ENCODE measurements at places on chromosomes 16 and 17.

DNA sequence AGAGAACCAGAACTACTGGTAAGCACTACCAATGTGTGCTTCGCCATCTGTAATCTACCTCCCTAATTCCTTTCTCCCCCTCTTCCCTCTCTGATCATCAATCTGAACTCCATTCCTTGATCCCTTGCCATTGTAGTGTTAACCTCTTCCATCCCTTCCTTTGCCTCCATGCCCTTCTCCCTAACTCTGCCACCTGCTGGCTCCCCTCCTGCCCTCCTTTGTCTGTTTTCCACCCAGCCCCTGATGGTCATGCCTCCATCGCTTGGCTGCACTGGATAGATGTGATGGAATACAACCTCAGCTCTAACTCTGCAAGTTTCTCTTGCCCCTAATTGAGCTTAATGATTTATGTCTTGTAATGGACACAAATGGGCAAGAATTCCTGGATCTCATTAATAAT lies 108.2 kb upstream of the ASIC2 start:
- no peak for DNase-seq

DNA sequence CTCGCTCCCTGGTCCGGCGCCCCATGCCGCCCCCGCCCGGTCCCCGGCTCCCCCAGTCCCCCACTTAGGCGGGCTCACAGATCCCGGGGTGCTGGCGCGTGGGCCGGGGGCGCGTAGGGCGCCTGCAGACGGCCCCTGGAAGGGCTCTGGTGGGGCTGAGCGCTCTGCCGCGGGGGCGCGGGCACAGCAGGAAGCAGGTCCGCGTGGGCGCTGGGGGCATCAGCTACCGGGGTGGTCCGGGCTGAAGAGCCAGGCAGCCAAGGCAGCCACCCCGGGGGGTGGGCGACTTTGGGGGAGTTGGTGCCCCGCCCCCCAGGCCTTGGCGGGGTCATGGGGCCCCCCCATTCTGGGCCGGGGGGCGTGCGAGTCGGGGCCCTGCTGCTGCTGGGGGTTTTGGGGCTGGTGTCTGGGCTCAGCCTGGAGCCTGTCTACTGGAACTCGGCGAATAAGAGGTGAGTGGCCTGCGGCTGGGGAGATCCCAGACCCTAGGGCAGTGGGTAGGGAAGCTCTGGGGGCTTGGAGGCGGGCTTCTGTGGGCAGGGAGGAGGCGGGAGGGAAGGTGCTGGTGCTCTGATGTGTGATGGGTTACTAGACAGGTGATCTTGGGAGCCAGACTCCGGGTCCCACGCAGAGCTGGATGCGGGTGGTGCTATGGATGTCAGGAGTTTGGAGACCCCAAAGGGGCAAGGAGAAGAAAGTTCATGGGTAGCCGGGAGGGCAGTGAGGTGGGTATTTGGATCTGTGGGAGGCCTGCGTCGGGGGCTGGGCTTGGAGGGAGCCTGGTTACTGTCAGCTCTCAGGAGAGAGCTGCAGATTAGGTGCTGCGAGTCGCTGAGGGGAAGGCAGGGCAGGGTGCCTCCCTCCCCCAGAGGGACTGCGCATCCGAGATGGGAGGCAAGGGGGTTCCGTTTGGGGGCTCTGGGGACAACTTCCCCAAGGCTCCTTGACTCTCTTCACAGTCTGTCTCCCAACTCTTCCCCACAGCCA lies 560 bp downstream of the EFNB3 start:
- DNase-seq, result no peak

- no peak for DNase-seq
These were observed 31.8 kb upstream of the SDR42E2 start for GRCh38 chr16:22130528-22130927.

DNA sequence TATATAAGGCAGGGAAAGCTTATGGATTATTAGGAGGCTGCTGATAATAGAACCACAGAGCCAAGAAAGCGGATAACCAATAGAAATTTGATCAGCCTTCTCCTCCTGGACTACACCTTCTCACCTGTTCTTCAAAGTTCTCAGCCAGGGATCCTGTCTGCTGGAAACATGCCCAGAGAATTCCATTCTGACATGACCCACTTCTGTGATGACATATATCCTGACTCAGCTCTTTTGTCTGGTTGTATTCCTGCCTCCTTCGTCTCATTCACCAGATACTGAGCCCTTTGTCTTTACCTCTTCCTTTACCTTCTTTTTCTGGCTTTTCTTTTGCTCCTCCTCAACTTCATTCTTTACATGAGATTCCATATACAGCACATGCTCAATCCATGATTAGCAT lies 576.1 kb downstream of the CDH11 start:
- DNase-seq, result no peak

DNA sequence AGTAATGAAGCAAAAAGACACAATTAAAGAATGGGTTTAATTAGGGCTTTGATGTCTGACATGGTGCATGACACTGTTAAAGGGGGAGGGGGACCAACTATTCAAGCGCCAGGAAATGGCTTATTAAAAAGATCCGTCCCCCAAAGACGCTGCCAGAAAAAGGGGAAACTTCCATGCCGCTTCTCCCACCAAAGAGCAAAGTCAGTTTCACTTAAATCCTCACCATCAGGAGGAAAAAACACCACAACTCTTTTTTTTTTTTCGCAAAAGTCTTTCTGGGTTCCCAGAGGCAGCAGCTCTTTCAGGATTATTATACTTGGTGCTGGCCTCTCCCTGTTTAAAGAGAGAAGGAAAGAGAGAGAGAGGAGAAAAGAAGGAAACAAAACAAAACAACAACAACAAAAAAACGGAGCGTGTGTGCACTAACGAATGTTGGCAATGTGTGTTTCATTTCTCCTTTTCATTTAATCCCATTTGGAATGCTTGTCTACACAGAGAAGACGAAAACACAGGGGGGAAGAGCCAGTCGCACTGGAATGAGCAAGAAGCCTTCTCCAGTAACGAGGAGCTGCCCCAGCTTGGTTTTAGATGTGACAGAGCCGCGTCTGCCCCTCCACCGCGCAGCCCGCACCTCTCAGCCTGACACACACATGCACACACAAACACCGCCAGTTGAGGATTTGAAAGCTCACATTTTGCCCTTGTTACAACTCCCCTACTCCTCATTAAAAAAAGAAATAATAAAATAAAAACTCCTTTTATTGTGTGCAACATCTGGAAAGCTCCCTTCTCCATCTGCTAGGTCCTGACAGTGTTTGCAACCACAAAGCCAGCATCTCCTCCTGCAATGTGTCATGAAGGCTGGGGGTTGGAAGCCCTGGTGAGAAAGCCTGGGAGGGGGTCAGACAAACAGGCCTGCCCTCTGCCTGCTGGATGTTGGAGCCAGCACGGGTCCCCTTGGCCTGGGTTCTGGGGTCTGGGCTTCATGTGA lies 32.7 kb upstream of the AXIN2 start:
- no peak for DNase-seq

DNA sequence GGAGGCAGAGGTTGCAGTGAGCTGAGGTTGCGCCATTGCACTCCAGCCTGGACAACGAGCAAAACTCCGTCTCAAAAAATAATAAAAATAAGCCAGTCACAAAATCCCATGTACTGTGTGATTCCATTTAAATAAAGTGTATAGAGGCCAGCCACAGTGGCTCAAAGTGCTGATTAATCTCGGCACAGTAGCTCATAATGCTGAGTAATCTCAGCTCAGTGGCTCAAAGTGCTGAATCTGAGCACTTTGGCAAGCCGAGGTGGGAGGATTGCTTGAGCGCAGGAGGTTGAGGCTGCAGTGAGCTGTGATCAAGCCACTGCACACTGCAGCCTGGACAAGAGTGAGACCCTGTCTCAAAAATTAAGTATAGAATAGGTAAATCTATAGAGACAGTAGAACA lies 4.9 kb downstream of the TMED6 start:
- no peak for DNase-seq

DNA sequence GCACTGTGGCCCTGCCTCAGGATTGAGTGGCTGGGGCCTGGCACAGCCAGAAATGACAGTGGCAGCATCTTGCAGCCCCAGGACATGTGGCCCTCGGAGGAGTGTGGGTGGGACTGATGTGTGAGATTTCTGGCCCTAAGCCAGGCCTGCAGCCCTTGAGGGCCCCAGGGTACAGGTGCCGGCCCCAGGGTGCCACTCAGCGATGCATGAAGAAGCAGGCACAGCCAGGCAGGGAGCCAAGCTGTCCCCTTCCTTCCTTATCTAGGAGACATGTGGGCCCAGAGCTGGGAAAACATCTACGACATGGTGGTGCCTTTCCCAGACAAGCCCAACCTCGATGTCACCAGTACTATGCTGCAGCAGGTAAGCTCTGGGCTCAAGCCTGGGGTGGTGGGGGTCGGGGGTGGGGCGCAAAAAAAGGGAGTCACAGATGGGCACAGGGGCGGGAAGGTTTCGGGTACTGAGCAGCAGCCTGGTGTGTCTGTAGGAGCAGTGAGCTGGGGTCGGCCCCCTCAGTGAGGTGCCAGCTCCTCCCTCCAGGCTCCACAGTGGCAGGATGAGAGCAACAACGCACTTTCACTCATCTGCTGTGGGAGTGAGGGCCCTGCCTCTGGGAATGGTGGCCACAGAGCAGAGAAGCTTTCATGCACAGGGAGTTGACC lies 4.1 kb downstream of the ACE start:
- no peak for DNase-seq

GRCh38 chr16:85913688-85914422 lies 14.9 kb downstream of the IRF8 start:
- DNase-seq, result no peak

- DNase-seq, result peak; percentile 95
These were observed 17.6 kb downstream of the ZNF213 start for GRCh38 chr16:3152277-3152990.

GRCh38 chr17:77375108-77375916 lies 234.5 kb downstream of the SEC14L1 start:
- no peak for DNase-seq

- DNase-seq, result peak; percentile 40
These were observed 670 bp downstream of the RPS2 start for GRCh38 chr16:1963806-1964505.

Measured in colonic mucosa (tissue), 4 donors.